ENCODE measurements at places on chromosomes 13 and 19.

- no peak for DNase-seq
Measured at GRCh38 chr19:28290963-28291657, 921.8 kb downstream of the UQCRFS1 start.

GRCh38 chr19:31261019-31261602, 88.1 kb downstream of the TSHZ3 start:
- DNase-seq, result no peak

- peak; percentile 97 for DNase-seq
Measured at GRCh38 chr13:29522044-29522685, 73.3 kb downstream of the SLC7A1 start.

DNA sequence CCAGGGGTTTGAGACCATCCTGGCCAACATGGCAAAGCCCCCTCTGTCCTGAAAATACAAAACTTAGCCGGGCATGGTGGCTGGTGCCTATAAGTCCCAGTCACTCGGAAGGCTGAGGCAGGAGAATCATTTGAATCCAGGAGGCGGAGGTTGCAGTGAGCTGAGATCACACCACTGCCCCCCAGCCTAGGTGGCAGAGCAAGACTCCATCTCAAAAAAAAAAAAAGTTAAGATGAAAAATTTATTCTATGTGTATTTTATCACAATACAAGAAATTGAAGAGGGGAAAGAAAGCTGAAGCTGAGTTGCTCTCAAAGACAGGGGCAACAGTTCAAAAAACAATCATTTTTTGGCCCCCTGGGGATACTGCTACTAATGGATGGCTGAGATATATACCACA, 31.1 kb downstream of the INSR start:
- no peak for DNase-seq

GRCh38 chr13:110509971-110510786, 51.3 kb downstream of the RAB20 start:
- no peak for DNase-seq

DNA sequence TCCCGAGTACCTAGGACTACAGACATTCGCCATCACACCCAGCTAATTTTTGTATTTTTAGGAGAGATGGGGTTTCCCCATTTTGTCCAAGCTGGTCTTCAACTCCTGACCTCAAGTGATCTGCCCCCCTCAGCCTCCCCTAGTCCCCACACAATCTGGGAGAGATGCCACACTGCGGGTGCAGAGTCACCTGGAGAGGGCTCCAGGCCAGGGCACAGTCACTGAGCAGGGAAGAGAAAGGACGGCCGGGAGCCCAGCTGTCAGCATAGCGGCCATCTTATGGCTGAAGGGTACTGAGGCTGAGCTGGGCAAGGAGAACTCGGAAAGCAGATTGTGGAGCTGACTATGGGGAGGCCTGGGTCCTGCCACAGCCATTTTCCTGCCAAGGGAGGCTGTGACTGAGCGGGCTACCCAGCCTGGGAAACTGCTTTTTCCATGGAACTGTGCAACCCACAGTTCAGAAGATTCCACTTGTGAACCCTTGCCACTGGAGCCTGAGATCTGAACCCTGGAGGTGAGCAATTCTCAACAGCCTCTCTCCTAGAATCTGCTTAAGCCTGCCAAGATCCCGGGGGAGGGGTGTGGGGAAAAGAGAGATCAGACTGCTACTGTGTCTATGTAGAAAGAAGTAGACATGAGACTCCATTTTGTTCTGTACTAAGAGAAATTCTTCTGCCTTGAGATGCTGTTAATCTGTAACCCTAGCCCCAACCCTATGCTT, 109.2 kb downstream of the ZNF486 start:
- no peak for DNase-seq

GRCh38 chr19:33488826-33489225, 32.8 kb downstream of the PEPD start:
- DNase-seq, result no peak

DNA sequence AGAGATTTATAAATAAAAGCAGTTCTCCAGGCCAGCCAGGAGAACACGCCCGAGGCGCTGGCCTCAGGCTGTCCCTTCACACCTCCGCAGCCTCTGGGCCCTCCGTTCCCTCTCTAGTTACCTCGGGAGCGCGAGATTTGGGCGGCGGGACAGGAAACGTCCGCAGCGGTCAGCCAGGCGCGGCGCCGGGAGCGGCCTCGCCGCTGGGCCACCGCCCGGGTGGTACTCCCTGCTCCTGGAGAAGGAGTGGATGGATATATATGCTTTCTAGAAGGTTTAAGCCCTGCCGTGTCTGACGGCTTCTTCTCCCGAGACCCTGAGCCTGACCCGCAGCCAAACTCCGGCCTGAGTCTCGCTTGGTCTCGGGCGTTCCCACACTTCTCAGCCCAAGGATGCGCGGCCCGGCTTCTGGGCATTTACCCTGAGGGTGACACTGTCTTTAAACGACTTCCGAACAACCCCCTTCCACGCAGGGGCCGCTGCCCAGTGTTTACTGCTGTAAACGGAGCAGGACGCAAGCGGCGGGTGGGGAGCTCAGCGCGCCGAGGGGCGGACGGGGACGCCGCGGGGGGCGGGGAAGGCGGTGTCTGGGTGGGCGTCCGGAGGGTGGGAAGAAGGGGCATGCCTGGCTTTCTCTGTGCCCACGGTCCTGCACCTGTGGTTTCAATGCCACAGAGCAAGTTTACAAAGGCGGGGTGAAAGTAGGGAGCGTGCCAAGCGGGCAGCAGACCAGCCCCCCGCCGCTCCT, 2.0 kb upstream of the ZIC2 start:
- DNase-seq, result no peak

- peak; percentile 48 for DNase-seq
Measured at GRCh38 chr13:114212158-114212495, 22.6 kb upstream of the CDC16 start.

- no peak for DNase-seq
Measured at GRCh38 chr19:960020-960419, 24.1 kb upstream of the WDR18 start.

GRCh38 chr19:406135-406781, 2.7 kb downstream of the C2CD4C start:
- no peak for DNase-seq

DNA sequence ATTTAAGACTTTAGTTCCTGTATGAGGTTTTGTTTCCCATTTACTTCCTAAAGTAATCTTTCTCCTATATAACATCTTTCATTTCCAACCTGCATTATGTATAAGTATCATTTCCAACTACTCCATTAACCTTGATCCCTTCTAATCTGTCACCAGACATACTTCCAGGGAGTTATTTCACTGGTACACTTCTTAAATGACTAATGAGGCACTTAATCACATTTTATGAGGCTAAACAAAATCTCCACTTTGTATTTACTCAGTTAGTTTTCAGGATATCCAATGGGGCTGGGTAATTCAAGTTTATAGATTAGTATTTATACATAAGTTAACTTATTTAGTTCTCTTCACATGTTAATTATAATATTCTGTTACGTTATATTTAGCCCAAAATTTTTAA, 634.7 kb downstream of the PCDH17 start:
- no peak for DNase-seq

- DNase-seq, result peak; percentile 89
Measured at GRCh38 chr13:41061914-41062837, 867 bp downstream of the WBP4 start.

DNA sequence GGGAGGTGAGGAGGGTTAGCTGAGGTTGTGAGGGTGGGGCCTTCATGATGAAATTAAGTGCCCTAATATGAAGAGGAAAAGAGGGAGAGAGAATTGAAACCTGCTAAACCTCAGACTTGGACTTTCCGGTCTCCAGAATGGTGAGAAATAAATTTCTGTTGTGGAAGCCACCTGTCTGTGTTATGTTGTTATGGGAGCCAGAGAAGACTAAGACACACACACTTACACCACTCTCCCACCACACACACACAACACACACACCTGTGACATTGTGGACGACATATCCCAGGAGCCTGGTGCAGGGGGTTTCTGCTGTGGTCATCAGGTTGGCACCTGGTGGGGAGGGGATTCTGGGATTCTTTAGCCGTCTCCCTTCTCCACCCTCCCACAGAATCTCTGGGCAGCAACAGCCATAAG, 14.0 kb downstream of the KLK4 start:
- no peak for DNase-seq

GRCh38 chr19:55176076-55176475, 4.0 kb downstream of the SYT5 start:
- no peak for DNase-seq

DNA sequence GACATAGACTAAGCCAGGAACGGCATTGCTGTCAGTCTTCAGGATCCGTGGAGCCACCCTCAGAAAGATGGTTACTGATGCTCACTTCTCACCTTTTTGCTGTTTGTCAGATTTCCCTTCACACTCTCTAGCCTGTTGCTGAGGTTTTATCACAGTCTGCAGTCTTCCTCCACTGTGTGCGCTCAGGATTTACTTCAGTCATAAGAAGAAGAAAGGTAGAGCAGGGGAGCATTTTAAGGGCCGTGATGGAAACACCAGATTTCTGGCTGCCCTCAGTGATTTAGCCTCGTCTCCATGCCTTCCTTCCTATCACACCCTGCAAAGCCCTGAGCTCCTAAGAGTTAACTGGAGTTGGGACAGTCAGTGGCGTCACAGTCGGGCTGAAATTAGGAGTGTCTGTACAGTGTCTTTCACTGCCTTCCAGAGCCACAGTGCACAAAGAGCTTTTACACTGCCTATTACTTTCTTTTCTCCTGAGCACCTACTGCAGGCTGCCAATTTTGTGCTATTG, 60.0 kb upstream of the GPR183 start:
- peak; percentile 33 for DNase-seq

DNA sequence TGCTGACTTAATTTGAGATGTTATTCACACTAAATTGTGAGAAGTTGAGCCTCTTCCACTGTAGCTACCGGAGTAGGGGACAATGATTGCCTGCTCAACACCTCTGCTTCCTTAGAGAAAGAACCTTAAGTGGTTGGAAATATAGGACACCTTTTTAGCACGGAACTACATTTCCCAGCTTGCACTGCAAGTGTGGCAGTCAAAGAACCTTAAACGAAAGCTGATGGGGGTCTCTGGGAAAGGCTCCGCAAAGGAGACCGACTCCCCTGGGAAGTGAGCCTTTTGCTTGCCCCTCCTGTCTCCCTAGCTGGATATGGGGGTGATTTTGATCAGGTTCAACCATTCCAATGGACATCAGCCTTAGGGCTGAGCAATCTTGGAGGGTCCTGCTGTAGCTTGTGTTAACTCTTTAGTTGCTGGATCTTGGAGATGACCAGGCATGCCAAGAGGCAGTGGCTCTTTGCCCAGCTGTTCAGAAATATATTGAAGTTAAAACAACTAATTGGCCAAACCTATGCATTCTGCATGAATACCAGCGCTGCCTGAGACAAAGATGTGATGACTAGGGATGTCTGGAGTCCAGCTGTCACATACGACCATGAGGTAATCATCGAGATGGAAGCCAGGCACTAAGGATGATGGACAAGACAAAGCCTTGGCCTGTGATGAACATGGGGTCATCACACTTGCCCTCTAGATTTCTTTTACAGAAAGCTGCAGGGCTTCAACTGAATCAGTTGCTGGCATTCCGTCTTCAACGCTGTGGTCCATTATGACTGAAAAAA, 286.5 kb downstream of the FOXO1 start:
- DNase-seq, result no peak

DNA sequence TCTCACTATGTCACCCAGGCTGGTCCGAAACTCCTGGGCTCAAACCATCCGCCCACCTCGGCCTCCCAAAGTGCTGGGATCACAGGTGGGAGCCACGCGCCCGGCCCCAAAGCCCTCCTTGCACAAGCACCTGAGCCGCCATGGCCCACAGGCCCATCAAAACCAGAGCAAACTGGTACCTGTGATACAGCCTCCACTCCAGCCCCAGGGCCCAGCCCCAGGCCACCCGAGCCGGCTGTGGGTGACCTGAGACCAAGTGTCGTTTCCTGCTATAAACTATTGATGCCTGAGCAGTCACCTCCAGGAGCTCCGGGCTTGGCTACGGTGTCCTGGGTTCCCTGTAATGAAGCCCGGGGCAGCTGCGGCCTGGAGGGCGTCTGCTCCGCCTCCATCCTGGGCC, 9.7 kb upstream of the PTBP1 start:
- DNase-seq, result no peak

DNA sequence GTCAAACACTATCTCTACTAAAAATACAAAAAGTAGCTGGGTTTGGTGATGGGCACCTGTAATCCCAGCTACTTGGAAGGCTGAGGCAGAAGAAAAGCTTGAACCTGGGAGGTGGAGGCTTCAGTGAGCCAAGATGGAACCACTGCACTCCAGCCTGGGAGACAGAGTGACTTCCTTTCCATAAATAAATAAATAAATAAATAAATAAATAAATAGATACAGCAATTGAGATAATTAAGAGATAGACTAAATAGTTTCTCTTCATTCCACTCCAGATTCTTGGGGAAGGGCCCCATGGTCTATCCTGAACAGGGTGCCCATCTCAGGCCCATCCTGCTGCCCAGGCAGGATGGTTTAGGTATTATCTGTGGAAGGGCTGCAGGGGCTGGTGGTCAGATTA, 24.0 kb upstream of the FARP1 start:
- DNase-seq, result no peak

GRCh38 chr13:113129921-113130750, 7.5 kb downstream of the F10 start:
- DNase-seq, result no peak

- no peak for DNase-seq
Measured at GRCh38 chr19:8681345-8682029, 17.1 kb downstream of the ACTL9 start.

GRCh38 chr19:19111967-19112580, 26.2 kb downstream of the TMEM161A start:
- DNase-seq, result no peak

DNA sequence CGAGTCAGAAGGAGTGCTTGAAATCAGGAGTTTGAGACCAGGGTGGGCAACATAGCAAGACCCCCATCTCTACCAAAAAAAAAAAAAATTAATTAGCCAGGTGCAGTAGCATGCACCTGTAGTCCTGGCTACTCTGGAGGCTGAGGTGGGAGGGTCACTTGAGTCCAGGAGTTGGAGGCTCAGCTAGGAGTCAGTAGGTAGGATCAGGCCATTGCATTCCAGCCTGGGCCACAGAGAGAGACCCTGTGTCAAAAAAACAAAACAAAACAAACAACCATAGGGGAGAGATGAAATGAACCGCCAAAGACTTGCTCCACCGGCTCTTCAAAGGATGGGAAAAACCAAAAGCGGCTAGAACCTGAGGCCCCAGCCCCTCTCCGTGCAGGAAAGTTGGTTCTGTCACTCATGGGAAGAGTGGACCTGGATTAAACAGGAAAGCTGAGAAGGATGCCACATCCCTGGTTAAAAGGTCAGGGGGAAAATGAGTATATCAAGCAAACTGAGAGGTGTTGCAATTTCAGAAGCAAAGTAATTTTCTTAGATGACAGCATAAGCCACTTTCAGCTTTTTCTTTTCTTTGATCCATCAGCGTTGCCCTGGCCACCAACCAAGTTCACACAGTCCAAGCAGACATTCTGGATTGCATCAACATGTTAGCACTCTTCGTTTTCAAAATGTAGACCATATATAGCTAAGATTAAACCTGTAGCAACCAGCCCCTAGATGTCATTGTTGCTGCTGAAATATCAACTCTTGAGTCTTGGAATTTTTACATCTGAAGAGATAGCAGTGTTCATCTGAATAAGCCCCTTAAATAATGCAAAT, 8.9 kb upstream of the ZNF507 start:
- peak; percentile 74 for DNase-seq
